GF-D8 (cell line): ENCODE measurements at places on chromosomes 12 and 14.

GRCh38 chr12:105729926-105730325 is 399.4 kb downstream of the C12orf75 start:
- DNase-seq, result no peak

DNA sequence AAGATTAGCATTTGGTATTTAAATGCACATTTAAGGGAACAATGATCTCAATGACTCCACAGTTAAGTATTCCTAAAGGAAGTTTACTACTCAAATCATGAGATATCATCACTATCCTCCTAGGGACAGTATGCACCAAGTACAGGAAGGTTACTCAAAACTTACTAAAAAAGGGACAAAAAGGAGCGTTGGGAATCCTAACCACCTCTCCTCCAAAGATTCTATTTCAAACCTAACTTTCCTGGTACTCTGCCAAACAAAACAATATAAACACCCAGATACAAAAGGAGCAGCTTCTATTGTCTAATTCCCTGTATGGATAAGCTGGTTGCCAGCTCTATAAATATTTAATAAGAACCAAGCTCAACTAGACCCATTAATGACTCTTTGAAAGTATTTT is 377.7 kb downstream of the NUAK1 start:
- DNase-seq, result no peak

GRCh38 chr12:51198568-51199365 is 19.1 kb downstream of the POU6F1 start:
- no peak for DNase-seq

DNA sequence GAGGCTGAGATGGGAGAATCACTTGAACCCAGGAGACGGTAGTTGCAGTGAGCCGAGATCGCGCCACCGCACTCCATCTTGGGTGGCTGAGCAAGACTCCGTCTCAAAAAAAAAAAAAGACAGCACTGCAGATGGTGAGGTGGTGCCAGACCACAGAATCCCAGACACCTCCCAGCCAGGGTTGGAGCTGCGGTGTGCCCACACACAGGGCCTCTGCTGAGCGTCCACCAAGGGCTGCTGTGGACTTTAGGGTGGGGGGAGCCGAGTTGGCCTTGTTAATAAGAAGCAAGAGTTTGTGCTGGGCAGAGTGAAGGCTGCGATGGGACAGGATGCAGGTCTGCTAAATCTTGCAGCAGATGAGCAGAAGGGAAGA is 14.2 kb downstream of the KMT5A start:
- DNase-seq, result no peak

DNA sequence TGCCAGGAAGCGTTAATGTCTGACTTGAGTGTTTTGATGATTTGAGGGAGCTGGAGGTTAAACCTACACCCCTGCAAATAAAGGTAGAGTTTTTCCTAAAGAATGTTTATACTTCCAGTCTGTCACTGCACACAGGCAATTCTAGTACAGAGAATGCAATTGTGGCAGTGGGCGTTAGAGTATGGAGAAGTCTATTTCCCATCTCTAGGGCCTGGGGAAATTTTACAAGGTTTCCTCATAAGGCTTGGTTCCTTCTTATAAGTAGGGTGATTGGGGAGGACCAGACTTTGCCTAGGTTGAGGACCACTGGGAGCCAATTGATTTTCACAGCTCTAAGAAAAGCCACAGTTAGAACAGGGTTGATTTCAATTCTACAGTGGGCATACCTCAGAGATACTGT is 44.3 kb downstream of the IFNG start:
- no peak for DNase-seq

DNA sequence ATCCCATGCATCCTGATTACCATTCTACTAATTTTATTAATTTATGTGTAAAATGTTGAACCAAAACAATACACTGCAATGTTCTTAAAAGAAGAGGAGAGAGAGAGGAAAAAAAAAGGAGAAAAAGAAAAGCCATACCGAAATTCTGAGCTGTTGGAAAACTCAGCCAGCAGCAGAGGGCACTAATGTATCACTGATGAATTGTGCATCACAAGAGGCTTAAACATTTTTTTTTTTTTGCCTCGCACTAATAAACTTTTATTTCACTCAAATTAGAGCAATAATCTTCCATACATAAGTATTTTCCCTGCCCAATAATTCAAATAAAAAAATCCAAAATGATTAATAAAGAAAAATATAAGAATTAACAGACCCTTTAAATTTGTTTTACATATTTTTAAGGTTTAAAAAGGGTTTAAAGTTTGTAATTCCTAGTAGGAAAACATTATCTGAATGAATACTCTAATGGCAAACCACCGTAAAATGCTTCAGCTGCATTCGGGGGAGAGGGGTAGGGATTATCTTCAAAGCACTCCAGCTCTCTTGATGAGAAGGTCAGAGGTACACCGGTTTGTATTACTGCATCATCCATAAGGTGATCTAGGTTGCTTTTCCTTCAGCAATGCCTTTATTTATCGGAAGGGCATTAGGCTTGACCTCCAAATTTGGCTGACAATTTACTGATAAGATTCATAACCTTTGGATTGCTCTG is 41.9 kb downstream of the ATP23 start:
- peak; percentile 17 for DNase-seq

GRCh38 chr12:94230357-94230905 is 82.1 kb downstream of the PLXNC1 start:
- DNase-seq, result no peak

DNA sequence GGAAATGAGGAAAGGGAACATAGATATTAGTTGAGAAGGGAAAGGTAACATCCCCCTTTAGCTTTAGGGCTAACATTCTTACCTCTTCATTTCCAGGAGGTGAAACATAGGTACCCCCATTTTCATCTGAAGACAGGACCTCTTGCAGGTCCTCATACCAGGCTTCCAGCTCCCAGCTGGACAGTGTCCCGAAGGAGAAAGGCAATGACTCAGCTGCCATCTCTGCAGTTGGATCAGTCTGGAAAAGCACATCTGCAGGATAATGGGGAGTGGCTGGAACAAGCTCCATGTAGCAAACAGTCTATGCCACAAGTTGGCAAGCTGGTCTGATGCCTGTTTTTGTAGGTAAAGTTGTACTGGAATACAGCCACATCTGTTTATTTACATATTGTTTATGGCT is 3.1 kb downstream of the DDIT3 start:
- DNase-seq, result no peak

- no peak for DNase-seq
Observed at GRCh38 chr12:6951551-6952120, 480 bp downstream of the PTPN6 start.

DNA sequence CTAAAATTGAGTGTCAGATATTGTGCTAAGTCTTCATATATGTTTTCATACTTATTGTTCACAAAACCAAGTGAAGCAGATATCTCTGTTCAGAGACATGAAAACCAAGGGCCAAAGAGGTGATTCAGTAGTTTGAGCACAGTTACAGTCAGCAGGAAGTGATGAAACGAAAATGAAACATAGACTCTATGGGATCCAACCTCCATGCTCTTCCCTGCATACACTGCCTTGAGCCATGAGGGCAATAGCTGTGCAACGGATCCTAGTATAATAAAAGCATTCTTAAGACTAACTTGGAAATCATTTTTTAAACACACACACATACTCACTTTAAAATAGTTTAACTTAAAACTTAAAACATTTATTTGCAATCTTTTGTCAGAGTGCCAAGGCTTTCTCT is 27.9 kb downstream of the ESR2 start:
- DNase-seq, result no peak

- peak; percentile 46 for DNase-seq
Observed at GRCh38 chr14:97077253-97077653, 280.1 kb downstream of the VRK1 start.

DNA sequence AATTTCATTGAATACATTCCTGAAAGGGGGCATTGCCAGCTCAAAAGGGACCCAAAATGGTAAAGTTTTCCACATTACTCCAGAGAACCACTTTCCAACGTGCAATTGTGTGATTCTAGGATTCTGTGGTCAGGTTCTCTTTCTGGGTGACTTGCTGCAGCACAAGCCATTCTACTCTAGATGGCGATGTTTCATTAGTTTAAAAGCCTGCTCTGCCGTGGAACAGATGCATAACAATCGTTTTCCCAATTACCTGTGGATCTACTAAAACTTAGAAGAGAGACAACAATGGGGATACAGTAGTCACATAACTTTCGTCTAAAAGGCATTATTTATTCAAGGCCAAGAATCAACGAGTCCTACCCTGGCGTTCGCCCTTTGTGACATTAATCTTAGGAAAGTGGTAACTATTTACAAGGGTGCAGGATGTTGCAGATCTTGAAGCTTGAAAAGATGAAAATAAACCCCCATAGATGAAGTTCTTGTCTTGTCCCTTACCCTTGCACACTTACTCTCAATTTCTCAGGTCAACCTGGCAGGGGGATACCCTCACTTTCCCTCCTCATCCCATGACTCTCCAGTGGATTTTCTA is 400.9 kb downstream of the SNAPC1 start:
- no peak for DNase-seq

GRCh38 chr14:74483321-74483720 is 9.8 kb downstream of the NPC2 start:
- no peak for DNase-seq
